NCI-H2029 treated with DMSO at 0.1 percent for 48 hours (cell line): ENCODE measurements at places on chromosomes 12 and 14.

DNA sequence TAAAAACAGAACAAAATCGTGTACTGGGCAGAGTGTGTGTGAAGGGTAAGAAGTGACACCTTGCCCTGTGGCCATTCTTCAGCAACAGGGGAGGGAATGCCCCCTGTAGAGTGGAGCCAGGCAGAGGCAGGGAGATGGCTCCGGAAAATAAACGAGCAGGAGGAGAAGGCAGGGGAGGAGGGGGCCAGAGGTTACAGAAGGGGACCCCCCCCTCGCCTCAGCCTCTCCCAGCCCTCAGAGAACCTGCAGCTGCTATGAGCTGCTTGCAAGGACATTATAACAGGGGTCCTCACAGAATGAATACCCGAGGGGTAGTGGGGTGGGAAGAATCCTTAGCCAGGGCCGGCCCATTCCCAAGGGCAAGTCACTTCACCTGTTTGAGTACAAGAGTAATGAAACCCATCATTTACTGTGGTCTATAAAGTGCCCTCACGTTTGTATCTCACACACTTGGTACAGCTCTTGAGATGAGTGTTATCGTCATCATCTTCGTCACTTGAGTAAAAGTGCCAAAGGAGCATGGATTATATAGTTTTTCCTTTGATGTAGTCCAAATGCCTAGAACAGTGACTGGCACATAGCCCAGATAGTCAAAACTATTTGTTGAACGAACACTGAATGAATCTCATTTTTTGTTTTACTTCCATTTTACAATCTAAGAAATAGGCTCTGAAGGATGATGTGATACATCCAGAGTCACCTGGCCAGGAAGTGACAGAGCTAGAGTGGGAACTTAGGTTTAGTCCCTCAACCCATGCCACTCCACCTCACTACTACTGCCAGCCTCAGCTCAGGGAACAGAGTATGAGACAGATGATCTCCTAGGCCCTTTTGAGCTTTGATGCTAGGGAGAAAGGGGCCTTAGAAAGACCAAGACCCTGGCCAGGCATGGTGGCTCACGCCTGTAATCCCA lies 14.5 kb downstream of the SCNN1A start:
- no peak for DNase-seq

DNA sequence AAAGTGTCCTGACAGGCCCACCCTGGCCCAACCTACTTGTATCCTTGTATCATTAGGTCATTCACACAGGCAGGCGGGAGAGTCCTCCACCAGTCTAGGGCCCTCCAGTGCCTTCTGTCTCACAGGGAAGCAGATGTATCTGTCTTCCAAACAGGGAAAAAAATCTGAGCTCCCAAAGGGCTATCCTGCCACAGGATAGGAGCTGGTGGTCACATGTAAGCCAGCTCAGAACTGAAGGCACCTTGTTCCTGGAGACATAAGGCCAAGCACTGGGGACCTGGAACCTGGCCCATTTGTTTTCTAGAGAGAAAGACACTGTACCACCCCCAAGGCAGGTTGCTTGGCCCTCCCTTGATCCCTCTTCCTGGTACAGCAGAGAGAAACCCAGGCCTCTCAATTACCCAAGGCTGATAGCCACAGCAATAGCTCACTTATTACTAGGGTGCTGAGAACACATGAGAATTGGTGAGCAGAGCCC lies 19.4 kb upstream of the PLEKHH1 start:
- peak; percentile 21 for DNase-seq

DNA sequence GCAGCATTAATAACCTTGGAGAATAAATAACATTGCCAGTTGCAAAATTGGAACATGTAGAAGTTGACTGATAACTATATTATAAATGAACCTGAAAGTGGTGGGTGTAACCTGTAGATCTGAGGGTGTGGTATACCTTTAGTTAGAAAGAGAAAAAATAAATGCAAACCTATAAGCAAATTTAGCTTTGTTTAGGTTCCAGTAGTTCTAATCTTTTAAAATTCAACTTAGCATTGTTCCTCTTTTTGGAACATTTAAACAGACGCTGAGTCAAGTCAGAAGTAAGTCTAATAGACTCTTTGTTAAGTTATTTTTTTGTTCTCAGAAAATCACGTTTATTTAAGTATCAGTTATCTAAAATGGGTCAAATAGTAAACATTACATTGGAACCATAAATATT lies 120.0 kb downstream of the DNAI7 start:
- no peak for DNase-seq

GRCh38 chr12:131863711-131864396 lies 30.6 kb upstream of the ULK1 start:
- no peak for DNase-seq

DNA sequence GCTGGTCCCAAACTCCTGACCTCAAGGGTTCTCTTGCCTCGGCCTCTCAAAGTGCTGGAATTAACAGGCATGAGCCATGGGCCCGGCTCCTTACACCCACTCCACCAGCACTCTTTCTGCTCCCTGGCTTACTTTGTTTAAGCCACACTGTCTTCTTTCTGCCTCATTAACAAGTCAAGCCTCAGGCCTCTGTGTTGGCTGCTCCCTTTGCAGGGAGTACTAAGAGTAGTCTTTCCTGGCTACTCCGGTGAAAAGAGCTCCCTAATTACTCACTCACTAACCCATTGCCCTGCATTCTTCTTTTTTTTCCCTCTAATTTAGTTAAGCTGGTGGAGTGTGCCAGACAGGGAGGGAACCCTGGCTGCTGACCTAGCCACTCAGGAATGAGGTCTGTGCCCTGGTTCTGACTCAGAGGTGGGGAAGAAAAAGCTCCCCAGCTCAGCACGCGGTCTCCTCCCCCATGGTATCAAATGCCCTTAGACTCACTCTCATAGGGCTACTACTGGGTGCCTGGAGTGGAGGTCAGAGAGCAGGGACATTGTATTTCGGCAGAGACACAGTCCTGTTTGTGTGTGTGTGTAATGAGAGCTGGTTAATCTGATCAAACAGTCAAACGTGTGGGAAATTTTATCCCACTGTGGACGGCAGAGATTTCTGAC lies 19.8 kb downstream of the GALNT6 start:
- no peak for DNase-seq

GRCh38 chr12:62581288-62582064 lies 114.8 kb downstream of the MON2 start:
- peak; percentile 43 for DNase-seq

DNA sequence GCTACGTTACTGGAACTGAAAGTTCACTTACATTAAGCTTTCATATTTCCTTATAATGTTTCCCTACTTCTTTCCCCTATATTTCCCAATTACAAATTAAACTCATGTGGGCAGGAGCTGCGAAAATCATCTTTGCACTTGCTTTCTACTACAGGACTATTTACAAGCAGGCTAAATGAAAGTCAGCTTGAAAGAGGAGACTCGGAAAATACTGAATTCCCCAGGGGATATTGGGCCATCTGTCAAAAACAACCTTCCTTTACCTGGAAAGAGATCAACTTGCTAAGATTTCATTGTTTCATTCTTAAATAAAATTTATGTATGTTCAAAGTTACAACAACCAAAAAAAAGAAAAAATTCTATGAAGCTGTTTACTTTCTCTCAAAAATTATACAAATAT lies 92.8 kb upstream of the BBS10 start:
- no peak for DNase-seq

GRCh38 chr12:40033242-40033630 lies 72.6 kb downstream of the SLC2A13 start:
- no peak for DNase-seq

DNA sequence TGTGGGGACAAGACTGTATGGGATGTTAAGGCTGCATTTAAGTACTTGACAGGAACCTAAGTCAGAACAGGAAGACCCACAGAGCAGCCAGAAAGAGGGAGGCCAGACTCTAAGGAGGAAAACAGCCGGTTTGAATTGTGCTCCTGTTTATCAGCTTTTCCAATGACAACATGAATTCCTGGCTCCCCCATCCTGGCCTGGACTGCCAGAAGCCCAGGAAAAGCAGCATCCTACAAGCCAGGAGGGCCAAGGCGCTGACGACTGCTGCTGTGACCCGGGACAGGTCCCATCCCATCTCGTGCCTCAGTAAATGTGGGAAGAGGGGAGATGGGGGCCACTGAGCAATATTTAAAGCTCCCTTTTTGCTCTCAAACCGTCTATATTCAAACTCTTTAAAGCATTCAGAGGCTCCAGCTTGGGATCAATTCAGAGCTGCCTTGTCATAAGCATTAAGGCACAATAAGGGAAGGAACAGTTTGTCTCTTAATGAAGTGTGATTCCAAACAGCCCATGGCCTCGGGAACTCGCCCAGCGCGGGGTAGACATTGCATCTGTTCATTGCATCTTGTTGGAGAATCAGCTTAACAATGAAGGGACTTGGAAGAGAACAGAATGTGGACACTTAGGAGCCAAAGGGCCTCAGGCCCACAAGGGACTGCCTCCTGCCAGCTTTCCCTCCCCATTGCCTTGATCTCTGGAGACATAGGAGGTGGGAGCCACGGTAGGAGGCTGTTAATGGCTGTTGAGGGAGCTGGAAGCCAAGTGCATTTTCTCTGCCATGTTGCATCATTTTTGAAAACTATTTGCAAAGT lies 49.6 kb downstream of the CMKLR1 start:
- DNase-seq: no peak

GRCh38 chr14:69373104-69373503 lies 25.0 kb downstream of the ERH start:
- DNase-seq: no peak

DNA sequence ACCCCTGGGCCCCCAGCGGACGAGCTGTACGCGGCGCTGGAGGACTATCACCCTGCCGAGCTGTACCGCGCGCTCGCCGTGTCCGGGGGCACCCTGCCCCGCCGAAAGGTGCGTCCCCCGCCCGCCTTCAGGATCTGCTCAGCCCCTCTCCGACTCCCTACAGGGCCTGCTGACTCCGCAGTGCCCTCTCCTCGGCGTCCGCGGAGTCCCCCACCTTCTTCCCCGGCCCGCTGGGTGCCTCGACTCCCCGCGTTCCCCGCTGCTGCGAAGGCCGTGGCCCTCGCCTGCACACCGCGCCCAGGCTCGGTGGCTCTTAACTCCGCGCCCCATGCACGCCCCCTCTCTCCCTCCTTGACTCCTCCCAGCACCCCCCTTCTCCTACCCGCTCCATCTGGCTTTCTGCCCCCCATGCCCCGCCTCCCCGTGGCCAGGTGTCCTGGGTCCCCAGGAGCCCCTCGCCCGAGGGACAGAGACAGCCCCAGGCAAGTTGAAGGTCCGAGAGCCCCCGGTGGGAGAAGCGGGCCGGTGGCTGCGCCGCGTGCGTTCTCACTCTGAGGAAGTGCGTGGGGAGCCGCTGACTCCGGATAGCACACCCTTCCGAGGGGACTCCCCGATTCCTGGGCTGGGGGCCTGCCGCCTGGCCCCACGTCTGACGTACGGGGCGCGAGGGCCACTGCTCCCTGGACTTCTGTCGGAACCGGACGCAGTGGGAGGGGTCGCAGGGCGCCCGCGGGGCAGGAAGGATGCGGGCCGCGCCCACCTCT lies 594 bp downstream of the TAMALIN start:
- no peak for DNase-seq

GRCh38 chr12:7092229-7092985 lies at the start of gene C1R:
C1R (minus strand) TSS chr12:7092445; CDS start chr12:7092388, 57 bp downstream.
- peak; percentile 21 for DNase-seq

DNA sequence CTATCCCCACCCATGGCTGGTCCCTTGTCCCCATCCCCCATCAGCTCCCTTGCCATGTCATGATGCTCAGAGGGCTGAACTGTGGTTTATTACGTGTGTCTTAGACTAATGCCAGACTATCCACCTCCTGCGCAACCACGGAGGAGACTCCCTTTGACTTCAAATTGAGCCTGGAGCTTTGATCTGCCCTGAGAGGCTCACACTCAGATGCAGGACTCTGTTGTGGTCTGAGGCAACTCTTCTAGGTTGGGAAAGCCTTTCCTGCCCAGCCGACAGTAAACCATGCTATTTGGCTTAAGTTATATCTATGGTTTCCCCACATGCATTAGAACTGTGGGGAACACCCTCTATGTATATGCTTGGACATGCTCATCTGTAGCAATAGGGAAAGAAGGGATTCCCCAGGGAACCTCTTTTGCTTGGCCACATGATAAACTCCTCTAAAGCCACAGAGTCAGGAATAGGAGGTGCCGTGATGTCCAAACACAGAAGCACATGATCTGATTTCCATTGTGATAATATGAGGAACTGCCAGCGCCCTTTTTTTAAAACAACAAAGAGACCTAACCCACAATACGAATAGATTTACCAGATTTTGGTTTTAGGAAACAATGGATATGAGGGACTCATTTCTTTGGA lies 11.1 kb upstream of the LGALS3 start:
- no peak for DNase-seq

DNA sequence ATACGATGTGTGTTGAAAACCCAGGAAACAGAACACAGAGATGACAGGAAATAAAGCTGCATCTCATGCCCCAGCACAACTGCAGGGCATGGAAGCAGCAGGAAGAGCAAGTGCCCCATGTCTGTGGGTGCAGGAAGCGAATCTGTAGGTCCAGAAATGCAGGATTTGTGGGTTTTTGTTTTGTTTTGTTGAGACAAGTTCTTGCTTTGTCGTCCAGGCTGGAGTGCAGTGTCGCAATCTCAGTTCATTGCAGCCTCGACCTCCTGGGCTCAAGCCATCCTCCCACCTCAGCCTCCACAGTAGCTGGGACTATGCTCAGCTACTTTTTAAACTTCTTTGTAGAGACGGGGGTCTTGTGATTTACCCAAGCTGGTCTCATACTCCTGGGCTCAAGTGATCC lies 6.2 kb upstream of the RPS6KL1 start:
- DNase-seq: no peak

GRCh38 chr14:87351007-87351406 lies 642.0 kb downstream of the GALC start:
- no peak for DNase-seq
